Mammary epithelial cell (primary cell): ENCODE measurements at places on chromosomes 7 and 10.

- no peak for DNase-seq
Measured at GRCh38 chr10:94200146-94200837, 162.4 kb downstream of the NOC3L start.

DNA sequence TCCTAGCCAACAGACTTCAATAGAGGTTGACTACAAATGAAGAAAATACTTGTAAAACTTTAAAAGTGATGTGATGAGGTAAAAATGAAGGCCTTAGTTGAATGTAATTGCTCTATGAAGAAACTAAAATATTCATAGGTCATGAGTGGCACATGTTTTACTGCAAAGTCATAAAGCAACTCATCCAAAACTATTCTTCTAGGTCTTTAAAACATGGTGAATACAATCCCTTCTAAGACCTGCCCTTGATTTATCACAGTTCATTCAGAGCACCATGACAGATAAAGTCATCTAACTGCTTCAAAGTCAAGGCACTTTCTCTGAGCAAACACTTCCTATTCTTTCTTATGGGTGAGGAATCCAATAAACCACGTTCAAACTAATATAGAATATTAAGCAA, 713.5 kb downstream of the SORCS1 start:
- no peak for DNase-seq

- DNase-seq = no peak
Measured at GRCh38 chr7:135178364-135178763, 7.9 kb upstream of the CYREN start.

GRCh38 chr7:93592588-93593266, 18.2 kb upstream of the CALCR start:
- no peak for DNase-seq

GRCh38 chr7:156034397-156034796, 222.1 kb upstream of the SHH start:
- DNase-seq = no peak

DNA sequence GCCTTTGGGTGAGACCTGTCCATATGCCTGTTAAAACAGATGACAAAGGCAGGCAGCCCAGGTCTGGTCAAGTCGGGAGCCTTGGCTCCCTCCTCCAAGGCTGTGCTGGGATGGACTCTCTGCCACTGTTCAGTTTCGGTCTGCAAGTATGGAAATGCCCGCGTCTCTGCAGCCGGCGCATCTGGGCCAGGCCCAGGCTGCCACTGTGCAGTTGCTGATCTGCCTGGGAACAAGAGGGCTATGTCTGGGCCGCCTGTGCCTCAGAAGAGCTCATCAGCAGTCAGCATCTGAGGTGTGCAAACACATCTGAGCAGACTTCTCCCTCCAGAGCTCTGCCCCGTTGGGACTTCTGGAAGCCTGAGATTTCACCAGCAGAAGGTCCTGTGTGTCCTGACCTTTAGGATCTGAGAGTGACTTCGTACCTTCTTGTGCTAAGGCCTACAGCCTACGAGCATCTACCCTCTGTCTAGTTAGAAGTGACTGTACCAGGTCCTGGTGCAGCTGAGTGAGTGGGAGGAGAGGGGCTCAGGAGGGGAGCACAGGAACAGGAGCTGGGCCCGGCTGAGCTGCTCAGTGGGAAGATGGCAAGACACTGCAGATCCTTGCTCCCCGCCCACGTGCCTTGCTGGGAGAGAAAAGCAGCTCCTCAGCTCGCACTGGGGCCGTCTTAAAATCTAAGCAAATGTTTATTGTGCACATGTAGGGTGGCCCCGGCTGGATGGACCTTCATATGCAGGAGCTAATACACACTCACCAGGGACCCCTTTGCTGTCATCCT, 50.9 kb downstream of the DOCK1 start:
- no peak for DNase-seq

DNA sequence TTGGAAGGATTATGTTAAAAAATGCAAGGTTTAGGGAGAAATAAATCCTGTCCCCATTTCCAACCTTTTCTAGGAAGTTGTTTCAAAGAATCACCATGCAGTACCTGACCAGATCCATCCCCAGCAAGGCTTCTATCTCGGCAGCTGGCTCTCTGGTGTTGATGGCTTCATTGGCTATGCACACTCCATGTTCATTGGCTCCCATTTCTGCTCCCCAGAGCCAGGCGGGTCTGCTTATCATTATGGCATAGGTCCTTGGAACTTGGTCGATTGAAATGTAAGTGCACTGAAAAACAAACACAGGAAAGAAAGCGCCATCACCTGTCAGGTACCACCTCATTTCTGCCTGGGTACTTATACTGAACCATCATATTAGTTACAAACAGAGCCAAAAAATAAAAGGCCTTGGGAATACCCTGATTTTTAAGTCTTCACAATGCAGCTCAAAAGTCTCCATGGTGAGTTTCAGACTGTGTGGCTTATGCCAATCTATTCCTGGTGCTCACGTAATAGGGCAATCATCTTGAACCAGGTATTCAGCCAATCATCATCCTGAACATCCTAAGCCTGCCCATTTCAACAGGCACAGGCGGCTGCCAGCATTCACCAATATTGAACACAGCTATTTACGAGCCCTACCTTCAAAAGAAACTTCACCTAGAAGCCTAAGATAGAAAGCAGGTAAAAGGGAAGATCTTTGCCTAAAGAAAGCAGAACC, 34.4 kb downstream of the SCRN1 start:
- DNase-seq = no peak

GRCh38 chr10:69437321-69438259, 13.7 kb upstream of the TSPAN15 start:
- no peak for DNase-seq

DNA sequence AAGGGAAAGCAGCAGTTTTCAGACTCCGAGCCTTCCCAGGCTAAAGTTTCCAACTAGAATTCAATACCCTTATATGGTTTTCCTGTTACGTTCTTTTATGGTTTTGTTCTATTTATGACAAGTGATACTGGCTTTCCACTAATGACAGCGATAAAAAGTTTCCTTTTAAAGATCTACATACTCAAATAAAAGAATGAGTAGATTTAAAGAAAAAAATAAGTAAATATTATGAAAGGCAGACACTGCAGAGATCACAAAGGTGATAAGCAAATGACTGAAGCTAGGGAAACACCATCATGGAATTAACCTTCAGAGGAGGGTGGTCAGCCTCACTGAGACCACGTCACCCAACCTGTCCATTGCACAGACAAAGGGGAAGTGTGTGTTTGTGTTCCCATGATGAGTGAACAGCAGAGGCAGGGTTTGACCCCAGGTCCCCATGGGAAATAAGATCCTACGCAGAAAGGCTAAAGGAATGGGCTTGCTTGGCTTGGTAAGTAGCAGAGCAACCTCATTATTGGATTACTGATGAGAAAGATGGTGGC, 4.0 kb downstream of the VSIR start:
- no peak for DNase-seq

DNA sequence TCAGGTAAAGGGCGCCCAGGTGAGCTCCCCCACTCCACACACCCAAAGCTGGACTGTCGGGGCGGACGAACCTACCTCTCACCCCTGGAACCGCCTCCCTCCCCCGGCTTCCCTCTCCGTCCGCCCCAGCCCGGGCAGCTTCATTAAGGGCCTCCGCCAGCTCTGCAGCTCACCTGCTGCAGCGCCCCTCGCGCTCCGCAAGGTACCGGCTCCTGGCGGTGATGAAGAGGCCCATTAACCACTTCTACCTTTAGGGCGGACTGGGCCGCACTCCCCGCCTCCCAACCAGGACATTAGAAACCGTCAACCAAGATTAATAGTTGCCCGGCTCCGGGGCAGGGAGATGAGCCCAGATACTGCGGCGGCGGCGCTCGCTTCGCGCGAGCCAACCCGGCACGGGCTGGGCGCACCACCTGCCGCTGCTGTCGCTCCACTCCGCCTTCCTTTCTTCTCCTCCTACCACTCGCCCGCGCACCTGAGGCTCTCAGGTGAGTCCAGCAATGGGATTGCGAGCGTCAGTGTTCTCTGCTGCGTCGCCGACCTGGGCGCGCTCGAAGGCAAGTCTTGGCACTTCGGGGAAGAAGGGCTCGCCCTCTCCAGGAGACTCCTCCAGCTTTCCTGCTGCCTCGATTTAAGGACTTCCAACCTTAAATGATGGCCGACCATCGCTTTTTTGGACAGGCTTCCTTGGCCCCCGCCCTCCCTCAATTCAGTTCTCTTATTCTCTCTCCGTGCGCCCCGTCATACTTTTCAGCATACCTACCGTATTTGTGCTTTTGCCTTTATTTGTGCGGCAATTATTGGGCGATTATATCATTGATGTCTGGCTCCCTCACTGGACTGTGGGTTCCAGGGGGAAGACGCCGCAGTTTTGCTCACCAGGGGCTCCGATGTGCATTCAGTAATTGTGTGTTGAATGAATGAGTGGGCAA, 13.6 kb upstream of the KAZALD1 start:
- DNase-seq = no peak

- DNase-seq = no peak
Measured at GRCh38 chr7:158372400-158373342, 215.0 kb downstream of the PTPRN2 start.

- DNase-seq = no peak
Measured at GRCh38 chr10:878333-878759, 53.2 kb downstream of the LARP4B start.

- no peak for DNase-seq
Measured at GRCh38 chr7:157692460-157693011, 355.7 kb downstream of the DNAJB6 start.

GRCh38 chr7:117230276-117231046, 92.4 kb downstream of the WNT2 start:
- DNase-seq = no peak
